ENCODE measurements at places on chromosomes 11 and 22.

GRCh38 chr11:78194490-78194889 is 5.8 kb downstream of the USP35 start:
- no peak for DNase-seq

GRCh38 chr11:85595285-85595884 is 31.8 kb downstream of the DLG2 start:
- peak; percentile 74 for DNase-seq

DNA sequence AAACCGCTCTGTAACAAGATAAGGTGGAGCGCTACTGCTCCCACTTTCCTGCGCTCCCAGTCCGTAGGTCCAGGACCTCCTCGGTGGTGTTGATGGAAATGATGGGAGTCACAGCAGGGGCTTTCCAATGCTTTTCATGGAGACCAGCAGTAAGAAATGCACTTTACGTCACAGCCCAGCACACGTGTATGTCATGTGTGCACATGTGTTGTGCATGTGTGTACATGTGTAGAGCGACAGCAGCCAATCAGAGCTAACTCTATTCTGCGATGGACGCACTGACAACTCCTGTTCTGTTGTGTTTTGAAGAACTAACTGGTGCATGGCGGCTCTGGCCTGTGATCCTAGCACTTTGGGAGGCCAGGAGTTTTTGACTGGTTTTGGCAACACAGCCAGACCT is 1.2 kb downstream of the CHID1 start:
- DNase-seq: no peak

DNA sequence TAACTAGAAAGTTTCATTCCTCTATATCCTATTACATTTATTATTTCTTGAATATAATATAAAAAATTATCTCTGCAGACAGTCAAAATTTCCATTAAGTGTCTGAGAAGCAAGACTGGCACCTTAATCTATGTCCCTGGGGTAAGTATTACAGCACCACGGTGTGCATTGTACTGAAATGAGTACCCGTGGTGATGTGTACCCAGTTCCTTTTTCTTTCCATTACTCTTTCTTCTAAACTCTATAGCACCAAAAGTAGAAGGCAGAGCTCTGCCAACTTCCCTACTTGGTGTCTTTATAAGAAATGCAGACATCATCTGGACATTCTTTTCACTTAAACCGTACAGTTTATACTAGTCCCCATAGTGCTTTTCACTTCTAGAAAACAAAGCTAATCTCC is 161.7 kb downstream of the GUCY1A2 start:
- DNase-seq: no peak

GRCh38 chr11:113137713-113138529 is 176.5 kb upstream of the TTC12 start:
- no peak for DNase-seq

- peak; percentile 94 for DNase-seq
These were observed 35.0 kb downstream of the GRIK4 start for GRCh38 chr11:120546312-120547205.

GRCh38 chr11:30859669-30860068 is 273.5 kb upstream of the MPPED2 start:
- no peak for DNase-seq

GRCh38 chr22:40509401-40510134 is 127.0 kb downstream of the MRTFA start:
- DNase-seq: peak; percentile 97

DNA sequence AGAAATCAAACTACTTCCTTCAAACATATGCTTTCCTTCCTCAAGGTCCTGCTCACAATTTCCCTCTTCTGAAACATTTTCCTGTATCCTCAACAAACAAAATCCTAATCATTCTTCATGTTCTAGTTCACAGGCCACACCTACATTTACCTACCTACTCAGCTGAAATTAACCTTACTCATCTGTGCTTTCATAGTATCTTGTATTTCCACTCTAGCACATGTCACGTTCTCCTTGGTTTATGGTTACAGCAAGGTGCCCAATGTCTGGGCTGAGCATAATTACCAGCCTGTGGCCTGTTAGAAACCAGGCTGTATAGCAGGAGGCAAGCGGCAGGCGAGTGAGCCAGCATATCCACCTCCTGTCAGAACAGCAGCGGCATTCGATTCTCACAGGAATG is 13.2 kb downstream of the DCUN1D5 start:
- no peak for DNase-seq

DNA sequence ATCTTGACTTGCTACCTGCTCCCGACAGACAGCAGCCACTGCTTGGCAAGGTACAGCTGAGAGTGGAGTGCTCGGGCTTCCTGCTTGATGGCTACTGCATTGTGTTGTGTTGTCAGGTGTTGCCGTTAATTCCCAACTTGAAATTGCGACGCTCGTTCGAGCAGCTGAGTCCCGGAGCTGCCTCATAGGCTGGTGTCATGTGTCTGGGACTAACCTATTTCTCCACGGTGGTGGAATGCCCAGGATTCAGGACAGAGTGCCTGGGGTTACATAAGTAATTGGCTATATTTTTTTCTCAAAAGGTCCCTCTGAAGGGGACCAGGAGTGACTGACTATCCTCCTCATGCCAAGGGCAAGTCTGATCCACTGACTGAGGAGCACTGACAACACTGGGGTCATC is 18.5 kb downstream of the COMMD9 start:
- DNase-seq: no peak

DNA sequence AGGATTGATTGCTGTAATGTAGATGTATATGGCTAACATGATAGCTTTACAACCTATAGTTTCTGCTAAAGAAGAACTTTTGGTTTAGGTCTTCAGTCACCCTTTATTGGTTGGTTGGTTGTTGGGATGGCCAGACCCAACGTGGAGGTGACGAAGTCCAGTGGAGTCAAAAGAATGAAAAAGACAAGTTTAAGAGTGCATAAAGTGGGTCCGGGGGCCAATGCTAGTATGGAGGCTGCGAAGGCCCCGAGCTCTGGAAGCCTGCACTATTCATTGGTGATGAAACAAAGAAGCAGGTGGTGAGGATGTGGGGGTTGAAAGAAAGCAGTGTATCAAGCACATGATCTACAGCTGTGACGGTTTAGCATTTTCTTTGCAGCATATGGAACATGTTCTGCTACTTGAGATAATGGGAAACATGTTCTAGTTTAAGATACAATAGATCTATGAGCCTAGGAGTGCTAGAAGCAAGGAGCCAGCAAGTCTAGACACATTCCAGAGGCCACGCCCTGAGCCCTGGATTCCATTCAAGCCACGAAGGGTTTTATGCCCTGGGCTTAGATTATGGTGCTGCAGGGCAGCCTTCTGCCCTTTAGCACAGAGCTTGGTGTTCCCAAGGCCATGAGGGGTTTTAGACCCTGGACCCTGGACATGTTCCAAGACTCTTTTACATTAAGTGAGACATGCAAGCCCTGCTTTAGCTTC is 6.3 kb downstream of the TCP11L1 start:
- DNase-seq: no peak

DNA sequence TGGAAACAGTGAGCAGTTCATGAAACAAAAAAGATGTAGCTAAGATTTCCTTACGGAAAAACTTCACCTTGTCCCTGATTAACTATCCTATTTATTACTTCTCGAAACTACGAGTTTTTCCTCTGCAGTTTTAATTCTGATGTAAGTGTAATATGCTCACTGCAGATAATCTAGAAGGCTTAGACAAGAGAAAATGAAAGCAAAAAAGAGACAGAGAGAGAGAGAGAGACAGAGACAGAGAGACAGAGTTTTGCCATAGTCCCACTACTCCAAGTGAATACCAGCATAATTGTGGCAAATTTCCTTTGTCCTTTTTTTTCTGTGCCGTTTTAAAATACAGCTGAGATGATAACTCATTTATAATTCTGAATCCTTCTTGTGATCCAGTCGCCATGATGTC is 24.8 kb downstream of the FSHB start:
- DNase-seq: no peak

DNA sequence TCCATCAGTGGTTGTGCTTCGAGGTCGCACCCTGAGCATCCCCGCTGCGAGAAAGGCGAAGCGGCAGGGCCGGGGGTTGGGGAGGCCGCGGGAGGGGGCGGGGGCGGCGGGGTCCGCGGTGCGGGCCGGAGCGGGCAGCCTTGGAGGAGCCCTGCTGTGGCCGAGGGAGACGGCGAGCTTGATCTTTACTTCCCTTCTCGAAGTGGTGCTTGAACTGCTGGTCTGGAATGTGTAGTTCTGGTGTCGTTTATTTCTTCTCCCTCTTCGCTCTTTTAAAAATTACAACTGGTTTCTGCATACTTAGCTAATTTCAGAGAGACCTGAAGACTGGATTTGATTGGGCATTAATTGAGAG is 1.1 kb downstream of the APLP2 start:
- DNase-seq: peak; percentile 61

DNA sequence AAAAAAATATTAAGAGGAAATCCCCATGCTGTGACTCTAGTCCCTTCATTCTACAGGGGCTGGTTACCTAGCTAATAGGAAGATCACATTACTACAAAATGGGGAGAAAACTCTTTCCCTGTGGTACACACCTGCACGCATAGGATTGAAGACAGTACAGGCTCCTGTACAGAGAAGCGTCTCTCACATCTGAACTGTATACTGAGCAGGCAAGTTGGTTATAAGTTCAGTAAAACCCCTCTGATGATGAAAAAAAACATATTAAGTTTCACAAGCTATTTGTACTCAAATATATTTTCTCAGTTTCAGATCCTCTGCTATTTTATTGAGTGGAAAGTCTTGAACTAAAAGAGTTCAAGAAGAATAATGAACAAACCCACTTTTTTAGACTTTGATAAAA is 156.9 kb upstream of the HSD17B12 start:
- DNase-seq: no peak

- no peak for DNase-seq
These were observed 37.3 kb upstream of the COMT start for GRCh38 chr22:19904174-19904856.

DNA sequence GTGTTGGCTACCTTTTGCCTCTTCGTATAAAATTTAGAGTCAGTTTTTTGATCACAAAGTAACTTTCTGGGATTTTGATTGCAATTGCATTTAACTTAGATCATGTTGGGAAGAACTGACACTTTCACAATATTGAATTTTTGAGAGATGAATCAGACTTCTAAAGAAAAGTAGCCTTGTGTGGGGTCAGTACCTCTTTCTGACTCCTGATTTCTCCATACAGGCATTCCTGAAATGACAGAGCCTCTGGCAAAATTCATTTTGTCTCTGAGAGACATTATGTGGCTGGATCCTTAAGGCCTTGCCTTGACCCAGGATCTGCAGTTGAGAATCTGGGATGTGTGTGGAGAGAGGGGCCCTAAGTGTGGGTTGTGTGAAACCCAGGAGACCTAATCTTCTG is 37.8 kb downstream of the PPFIBP2 start:
- peak; percentile 81 for DNase-seq

DNA sequence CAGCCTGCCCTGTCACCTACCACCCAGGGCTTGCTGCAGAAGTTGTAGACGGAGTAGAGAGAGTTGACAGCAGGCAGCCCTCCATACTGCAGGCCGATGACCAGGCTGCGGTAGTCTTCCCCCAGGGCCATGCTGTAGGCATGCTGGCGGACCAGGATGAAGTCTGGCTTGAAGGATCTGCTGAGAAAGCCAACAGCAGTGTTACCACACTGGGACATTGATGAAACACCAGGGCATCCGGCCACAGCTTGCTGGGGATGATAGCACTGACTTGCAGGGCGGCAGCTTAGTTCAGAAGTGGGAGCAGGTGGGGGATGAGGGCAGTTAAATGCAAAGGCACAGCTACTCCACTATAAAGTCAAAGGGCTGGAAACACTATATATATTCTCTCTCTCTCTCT is 67.4 kb downstream of the TIMP3 start:
- DNase-seq: no peak

DNA sequence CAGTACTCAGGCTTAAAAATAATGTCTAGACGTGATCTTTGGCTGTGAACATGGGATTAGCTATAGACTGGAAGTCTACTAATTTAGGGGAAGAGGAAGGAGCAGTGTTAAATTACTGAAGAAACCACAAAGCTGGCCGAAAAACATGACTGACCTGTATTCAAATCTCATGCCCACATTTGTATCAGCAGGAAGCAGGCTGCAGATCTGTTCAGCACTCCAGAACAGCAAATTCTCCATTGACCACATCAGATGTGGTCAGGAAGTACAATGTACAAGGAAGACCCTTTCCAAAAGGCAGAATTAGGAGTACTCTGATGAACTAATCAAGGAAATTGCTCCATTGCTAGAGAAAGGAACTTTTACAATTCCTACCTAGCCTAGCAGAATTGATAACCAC is 31.7 kb downstream of the DCDC1 start:
- no peak for DNase-seq

- DNase-seq: peak; percentile 58
These were observed 60.6 kb downstream of the RTL6 start for GRCh38 chr22:44437216-44438055.

DNA sequence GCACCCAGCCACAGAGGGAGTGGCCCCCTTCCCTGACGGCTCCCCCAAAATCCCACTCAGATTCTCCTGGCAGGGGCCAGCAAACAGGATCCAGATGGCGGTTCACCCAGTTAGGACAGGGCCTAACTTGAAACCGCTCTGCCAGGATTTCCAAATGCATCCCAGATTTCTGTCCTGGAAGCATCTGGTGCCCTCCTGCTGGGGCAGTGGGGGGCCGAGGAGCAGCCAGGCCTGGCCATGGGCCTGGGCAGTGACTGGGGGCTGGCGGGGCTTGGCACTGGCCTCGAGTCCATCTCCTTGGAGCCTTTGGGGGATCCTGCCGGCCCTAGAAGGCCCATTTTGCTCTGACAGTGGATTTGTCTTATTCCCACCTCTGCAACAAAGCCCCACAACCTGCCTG is 17.9 kb upstream of the EMID1 start:
- DNase-seq: no peak

DNA sequence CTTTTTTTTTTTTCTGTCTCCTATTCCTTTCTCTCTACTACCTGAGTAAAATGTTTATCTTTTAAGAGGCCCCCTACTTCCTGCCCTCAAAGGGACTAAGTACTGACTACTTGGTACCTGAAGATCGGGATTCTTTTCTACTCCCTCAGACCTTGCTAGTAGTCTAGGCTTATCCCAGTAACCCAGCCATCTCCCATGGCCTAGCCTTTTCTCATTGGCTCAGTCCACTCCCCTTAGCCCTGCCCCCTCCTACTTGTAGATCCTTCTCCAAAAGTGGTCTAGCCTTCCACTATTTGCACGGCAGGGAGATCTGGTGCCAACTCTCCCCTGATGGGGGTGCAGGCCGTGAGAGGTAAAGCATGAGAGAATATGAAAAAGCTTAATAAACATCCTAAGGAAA is 133.7 kb downstream of the RCN1 start:
- DNase-seq: no peak

- DNase-seq: peak; percentile 99
These were observed at the start of gene RPS6KB2 for GRCh38 chr11:67428052-67429001. Gene RPS6KB2 (plus strand): TSS chr11:67428494. CDS start chr11:67428546, 52 bp downstream.

- DNase-seq: no peak
These were observed 61.5 kb downstream of the FAM76B start for GRCh38 chr11:95728094-95728493.

- DNase-seq: no peak
These were observed 72.1 kb upstream of the YWHAH start for GRCh38 chr22:31872209-31872608.

GRCh38 chr22:48175721-48176120 is 1413.3 kb downstream of the TBC1D22A start:
- DNase-seq: no peak

- peak; percentile 4 for DNase-seq
These were observed 219.4 kb downstream of the CADM1 start for GRCh38 chr11:115284773-115285172.

- peak; percentile 79 for DNase-seq
These were observed 2.8 kb upstream of the CCND1 start for GRCh38 chr11:69637941-69638871.
